Placental epithelial cell (primary cell): ENCODE measurements at places on chromosomes 4 and X. TPM values are rescaled to one million over a fixed set of nuclear protein-coding genes. Genes with fewer than 3 reads are reported as not detected.

The NCAPG gene
- 7.5 and 8.7 TPM in 2 replicates for total RNA-seq

The ATP1B4 gene
- total RNA-seq: 0.11 TPM in 1 of 2 replicates, not detected in the other

The ADGRG4 gene
- total RNA-seq: under 0.01 TPM in 1 of 2 replicates, not detected in the other

The PTTG2 gene
- total RNA-seq: not detected in 2 replicates

The GCNA gene
- 2.3 and 4.7 TPM in 2 replicates for total RNA-seq

The GUCY1B1 gene
- 5.0 and 9.0 TPM in 2 replicates for total RNA-seq

The NAT8L gene
- under 0.01 and 0.11 TPM in 2 replicates for total RNA-seq

The TMEM31 gene
- 0.39 TPM in 1 of 2 replicates, not detected in the other for total RNA-seq

The PROM1 gene
- under 0.01 TPM in 1 of 2 replicates, not detected in the other for total RNA-seq

The CCNB3 gene
- 0.22 and 0.39 TPM in 2 replicates for total RNA-seq

The PHOX2B gene
- not detected in 2 replicates for total RNA-seq

The HSFX2 gene
- total RNA-seq: not detected in 2 replicates

The ASB12 gene
- not detected in 2 replicates for total RNA-seq

The HTRA3 gene
- total RNA-seq: 7.1 and 56.8 TPM in 2 replicates

The CD40LG gene
- total RNA-seq: not detected in 2 replicates

The BEX1 gene
- total RNA-seq: not detected in 2 replicates

The MAGEA8 gene
- total RNA-seq: not detected in 2 replicates

The TSPAN7 gene
- not detected in 2 replicates for total RNA-seq

The PRAF2 gene
- total RNA-seq: 19.0 and 19.2 TPM in 2 replicates

The SPANXB1 gene
- total RNA-seq: not detected in 2 replicates

The TSPAN6 gene
- 54.8 and 71.5 TPM in 2 replicates for total RNA-seq

The LRCH2 gene
- total RNA-seq: under 0.01 and 0.11 TPM in 2 replicates

The FAM9B gene
- total RNA-seq: not detected in 2 replicates

The S100G gene
- total RNA-seq: not detected in 2 replicates

The PAGE2B gene
- not detected in 2 replicates for total RNA-seq

The NUDT10 gene
- 0.39 TPM in 1 of 2 replicates, not detected in the other for total RNA-seq

The DGKK gene
- total RNA-seq: not detected in 2 replicates

The SMR3B gene
- total RNA-seq: not detected in 2 replicates

The OPRPN gene
- total RNA-seq: not detected in 2 replicates

The PAGE5 gene
- not detected in 2 replicates for total RNA-seq

The MBNL3 gene
- total RNA-seq: 3.5 and 3.9 TPM in 2 replicates

The IQCM gene
- total RNA-seq: not detected in 2 replicates

The GC gene
- not detected in 2 replicates for total RNA-seq

The RHOXF1 gene
- total RNA-seq: not detected in 2 replicates

The ARHGEF38 gene
- under 0.01 TPM in 1 of 2 replicates, not detected in the other for total RNA-seq

The OTUD6A gene
- total RNA-seq: not detected in 2 replicates

The C4orf36 gene
- total RNA-seq: 0.39 TPM in 1 of 2 replicates, not detected in the other

The GASK1B gene
- total RNA-seq: 58.1 and 114 TPM in 2 replicates

The F11 gene
- not detected in 2 replicates for total RNA-seq
